Small intestine (tissue), 16 donors: ENCODE measurements at places on chromosomes 6 and 20. TPM values are rescaled to one million over a fixed set of nuclear protein-coding genes. Genes with fewer than 3 reads are reported as not detected.

DNA sequence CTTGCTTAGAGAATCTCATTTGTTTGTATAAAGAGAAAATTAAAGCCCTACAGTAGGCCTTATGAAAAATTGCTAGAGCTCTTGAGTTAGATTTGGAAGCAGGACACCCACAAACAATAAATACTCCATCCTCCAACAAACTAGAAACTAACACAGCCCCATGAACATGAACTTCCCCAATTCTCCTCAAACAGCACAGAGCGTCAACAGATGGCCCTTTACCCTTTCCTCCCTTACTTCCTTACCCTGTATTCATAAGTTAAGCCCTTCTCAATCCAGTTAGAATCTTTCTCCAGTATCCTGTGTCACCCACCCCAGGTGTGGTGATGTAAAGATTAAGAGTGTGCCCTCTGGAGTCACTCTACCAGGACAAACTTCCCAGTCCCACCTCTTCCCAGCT is 113.7 kb downstream of the UNC5CL start:
- H3K4me1 ChIP-seq, result no peaks in the 10 kb centered on the region
- no peak overlapping the region for H3K27ac ChIP-seq
- no peaks in the 10 kb centered on the region for H3K36me3 ChIP-seq
- DNase-seq, result no peak

The SIGLEC1 gene
- 3.5 TPM for polyA plus RNA-seq

The SLC17A4 gene
- polyA plus RNA-seq, result 21.2 TPM

DNA sequence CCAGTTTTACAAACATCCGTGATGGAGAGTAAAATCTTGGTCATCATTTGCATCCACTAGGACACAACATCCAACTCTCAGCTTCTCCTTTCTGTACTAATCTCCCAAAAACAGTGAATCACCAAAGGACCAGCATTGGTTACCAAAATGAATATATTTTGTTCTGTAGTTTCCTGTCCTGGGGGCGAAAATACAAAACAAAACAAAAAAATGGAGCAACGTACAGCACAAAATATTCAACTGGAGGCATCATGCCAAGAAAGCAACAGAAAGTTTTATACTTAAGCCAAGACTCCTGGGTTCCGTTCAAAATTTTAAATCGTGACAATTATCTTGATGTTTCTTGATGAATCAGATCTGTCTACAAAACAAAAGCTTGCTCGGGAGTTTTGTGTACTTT is 126.6 kb upstream of the CCDC28A start:
- no peaks in the 10 kb centered on the region for H3K36me3 ChIP-seq
- no peaks in the 10 kb centered on the region for H3K4me1 ChIP-seq
- no peak overlapping the region for H3K4me3 ChIP-seq

DNA sequence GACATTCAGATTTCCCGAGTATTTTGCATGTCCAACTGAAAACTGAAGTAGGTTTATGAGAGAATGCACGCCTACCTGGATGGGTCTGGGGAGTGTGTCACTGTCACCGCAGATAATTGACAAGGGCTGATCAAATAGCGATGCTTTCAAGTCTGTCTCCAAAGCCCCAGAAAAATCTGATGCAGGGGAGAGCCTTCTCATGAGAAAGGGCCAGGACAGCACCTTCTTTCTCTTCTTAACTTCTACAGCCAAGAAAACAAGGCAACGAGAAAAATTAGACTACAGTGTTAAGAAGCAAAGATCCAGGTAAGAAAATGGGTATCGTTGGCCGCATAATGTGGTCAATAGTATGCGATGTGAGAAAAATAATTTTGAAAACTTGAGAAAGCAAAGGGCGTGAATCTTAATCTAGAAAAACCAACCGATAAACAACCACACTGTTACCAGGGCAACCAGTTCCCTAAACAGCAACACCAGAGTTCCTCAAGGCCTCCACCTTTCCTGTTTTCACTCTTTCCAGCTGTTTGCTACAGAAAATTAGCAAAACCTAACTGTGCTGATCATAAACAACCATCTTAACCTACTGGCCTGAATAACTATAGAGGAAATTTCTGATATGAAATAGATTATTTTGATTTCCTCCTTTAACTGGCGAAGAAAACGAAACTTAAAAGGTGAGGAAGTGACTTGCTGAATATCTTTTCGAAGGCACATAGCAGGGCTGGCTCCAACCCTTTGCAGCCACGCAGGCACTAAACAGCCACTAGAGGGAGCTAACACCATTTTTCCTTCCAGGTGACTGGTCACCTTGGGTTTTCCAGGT is 2.6 kb downstream of the TAGAP start:
- no peak overlapping the region for H3K27ac ChIP-seq
- no peak overlapping the region for H3K4me3 ChIP-seq
- no peaks in the 10 kb centered on the region for H3K36me3 ChIP-seq
- no peaks in the 10 kb centered on the region for H3K4me1 ChIP-seq

DNA sequence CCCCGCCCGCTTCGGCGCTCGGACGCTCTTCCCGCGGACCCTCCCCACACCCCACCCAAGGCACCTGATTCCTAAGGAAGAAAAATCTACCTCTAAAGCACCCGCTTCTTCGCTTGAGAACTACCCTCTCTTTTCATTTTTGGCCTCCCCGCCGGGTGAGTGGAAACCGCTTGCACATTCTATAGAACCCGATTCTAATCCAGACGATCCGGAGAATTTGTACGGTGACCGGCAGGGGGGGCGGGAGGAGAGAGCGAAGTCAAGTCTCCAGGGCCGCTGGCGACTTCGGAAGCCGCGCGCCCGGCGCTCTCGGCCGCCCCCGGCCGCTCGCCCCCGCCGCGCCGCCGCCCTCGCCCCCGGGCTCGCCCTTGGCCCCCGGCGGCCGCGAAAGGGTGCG is at the start of gene RBM24:
TSS of gene RBM24 (plus strand) at position 262 of the 397 bp plus-strand sequence. CDS start 221 bp downstream, outside the sequence.
- DNase-seq, result peak; percentile 55
- peaks cover 46% of the 10 kb centered on the region for H3K27me3 ChIP-seq
- no peaks in the 10 kb centered on the region for H3K36me3 ChIP-seq

- H3K36me3 ChIP-seq, result no peaks in the 10 kb centered on the region
- H3K27ac ChIP-seq, result no peak overlapping the region
- no peaks in the 10 kb centered on the region for H3K4me1 ChIP-seq
Measured at GRCh38 chr20:8175741-8176675, 43.9 kb downstream of the PLCB1 start.

GRCh38 chr6:130765181-130765727 is 62.0 kb upstream of the SMLR1 start:
- no peak overlapping the region for H3K27ac ChIP-seq
- no peaks in the 10 kb centered on the region for H3K27me3 ChIP-seq
- no peak for DNase-seq
- no peak overlapping the region for H3K4me3 ChIP-seq
- no peaks in the 10 kb centered on the region for H3K36me3 ChIP-seq

DNA sequence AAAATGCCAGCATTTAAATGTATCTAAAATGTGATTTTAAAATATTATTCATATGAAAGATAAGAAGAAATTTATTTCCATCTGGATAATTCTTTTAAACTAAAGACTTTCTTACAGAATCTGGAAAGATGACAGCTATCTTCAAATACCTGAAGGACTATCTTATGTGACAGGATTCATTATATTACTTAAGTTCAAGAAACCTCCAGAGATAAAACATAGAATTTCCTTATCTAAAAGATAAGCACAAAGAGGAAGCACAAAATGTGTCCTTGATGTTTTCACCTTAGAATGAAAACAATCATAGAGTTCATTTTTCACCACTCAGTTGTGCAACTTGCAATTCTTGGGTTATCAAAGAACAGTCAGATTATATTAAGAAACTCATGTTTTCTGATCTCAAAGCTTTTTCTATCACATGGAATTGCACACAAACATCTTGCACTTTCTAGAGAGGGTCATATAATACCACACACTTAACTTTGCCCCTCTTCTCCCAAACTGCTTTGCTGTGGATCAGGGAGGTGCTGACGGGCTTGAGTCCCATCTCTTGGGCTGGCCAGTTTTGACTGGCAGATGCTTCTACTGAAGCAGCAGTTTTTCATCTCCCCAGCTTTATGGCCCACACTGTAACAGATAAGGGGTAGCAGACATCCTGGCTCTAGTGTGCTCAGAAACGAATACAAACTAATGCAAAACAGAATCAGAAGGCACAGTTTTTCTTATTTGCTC is 467.4 kb downstream of the CDC5L start:
- no peak for DNase-seq
- H3K36me3 ChIP-seq, result no peaks in the 10 kb centered on the region
- H3K4me1 ChIP-seq, result no peaks in the 10 kb centered on the region
- no peaks in the 10 kb centered on the region for H3K27me3 ChIP-seq

DNA sequence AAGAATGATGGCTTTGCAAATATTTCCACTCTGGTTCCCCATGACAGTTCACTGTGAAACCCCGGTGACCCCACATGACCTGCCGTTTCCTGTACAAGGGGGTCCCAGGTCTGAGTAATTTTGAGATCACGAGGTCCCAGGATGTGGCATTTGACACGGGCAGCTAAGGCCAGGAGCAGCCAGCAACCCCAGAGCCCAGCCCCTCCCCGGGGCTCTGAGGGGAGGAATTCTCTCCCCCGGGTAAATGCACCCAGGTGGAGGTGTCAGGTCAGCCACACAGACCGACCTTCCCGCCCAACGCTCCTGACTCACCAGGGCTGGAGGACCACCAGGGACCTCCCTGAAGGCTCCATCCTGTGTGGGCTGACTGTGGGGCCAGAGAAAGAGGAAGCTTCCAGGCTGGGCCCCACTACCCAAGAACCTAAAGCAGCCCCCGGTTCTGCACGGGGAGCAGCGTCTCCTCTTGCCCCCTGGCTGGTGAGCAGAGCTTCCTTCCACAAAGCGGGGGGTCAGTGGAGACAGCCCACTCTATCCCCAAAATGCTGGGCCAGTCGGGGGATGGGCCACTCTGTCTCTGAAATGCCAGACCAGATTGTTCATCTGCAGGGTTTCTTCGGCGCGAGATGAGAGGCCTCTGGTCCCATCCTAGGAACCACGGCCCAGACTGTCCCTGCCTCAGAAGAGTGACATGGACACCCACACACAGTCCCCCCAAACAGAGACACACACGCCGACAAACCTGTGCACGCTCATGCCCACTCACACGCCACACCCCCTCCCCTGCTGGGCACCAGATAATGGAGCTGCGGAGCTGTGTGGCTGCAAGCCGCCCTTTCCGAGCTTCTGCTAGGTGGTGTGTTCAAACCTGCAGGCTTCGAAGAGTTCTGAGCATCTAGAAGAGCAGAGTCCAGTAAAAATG is 23.4 kb upstream of the SLCO4A1 start:
- no peak overlapping the region for H3K27ac ChIP-seq
- H3K4me1 ChIP-seq, result peaks cover 9% of the 10 kb centered on the region
- DNase-seq, result no peak
- H3K4me3 ChIP-seq, result no peak overlapping the region
- no peaks in the 10 kb centered on the region for H3K36me3 ChIP-seq

The FOXA2 gene
- 6.5 TPM for polyA plus RNA-seq

The PAX1 gene
- 0.03 TPM for polyA plus RNA-seq

- H3K4me3 ChIP-seq, result no peak overlapping the region
- H3K27me3 ChIP-seq, result no peaks in the 10 kb centered on the region
- H3K36me3 ChIP-seq, result no peaks in the 10 kb centered on the region
Measured at GRCh38 chr6:53639520-53639919, 26.0 kb downstream of the KLHL31 start.

DNA sequence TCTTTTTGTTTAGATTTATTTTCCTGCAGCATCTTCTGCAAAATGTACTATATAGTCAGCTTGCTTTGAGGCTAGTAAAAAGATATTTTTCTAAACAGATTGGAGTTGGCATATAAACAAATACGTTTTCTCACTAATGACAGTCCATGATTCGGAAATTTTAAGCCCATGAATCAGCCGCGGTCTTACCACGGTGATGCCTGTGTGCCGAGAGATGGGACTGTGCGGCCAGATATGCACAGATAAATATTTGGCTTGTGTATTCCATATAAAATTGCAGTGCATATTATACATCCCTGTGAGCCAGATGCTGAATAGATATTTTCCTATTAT is 3.2 kb downstream of the FOXC1 start:
- H3K4me1 ChIP-seq, result peaks cover 7% of the 10 kb centered on the region
- no peaks in the 10 kb centered on the region for H3K36me3 ChIP-seq
- no peak for DNase-seq
- peaks cover 24% of the 10 kb centered on the region for H3K27me3 ChIP-seq
- no peak overlapping the region for H3K4me3 ChIP-seq

GRCh38 chr6:132400555-132400882 is 756 bp downstream of the MOXD1 start:
- peaks cover 9% of the 10 kb centered on the region for H3K27me3 ChIP-seq
- no peaks in the 10 kb centered on the region for H3K4me1 ChIP-seq
- H3K36me3 ChIP-seq, result no peaks in the 10 kb centered on the region
- DNase-seq, result no peak
- H3K4me3 ChIP-seq, result peak overlapping the region; percentile 60

GRCh38 chr6:1949538-1949937 is 295.9 kb downstream of the GMDS start:
- H3K27me3 ChIP-seq, result no peaks in the 10 kb centered on the region
- H3K27ac ChIP-seq, result no peak overlapping the region
- H3K4me1 ChIP-seq, result no peaks in the 10 kb centered on the region
- H3K36me3 ChIP-seq, result peaks cover 12% of the 10 kb centered on the region
- H3K4me3 ChIP-seq, result no peak overlapping the region

DNA sequence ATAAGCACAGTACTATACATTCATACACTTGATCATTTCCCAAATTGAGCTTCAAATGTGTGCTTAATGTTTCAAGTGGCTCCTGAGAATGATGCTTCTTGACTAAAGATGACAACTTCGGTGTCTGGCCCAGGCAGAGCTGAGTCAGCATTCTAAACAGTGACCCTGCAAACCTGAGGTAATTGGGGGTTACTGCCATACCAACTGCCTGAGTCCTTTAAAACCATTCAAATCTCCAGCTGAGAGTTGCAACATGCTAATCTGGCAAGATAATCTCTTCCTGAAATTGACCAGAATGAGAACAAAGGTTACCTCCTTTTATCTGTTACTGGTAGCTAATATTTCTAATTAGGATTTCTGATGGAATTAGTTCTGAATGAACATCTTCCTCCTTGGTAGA is 8.2 kb downstream of the BACH2 start:
- DNase-seq, result no peak
- H3K36me3 ChIP-seq, result no peaks in the 10 kb centered on the region

DNA sequence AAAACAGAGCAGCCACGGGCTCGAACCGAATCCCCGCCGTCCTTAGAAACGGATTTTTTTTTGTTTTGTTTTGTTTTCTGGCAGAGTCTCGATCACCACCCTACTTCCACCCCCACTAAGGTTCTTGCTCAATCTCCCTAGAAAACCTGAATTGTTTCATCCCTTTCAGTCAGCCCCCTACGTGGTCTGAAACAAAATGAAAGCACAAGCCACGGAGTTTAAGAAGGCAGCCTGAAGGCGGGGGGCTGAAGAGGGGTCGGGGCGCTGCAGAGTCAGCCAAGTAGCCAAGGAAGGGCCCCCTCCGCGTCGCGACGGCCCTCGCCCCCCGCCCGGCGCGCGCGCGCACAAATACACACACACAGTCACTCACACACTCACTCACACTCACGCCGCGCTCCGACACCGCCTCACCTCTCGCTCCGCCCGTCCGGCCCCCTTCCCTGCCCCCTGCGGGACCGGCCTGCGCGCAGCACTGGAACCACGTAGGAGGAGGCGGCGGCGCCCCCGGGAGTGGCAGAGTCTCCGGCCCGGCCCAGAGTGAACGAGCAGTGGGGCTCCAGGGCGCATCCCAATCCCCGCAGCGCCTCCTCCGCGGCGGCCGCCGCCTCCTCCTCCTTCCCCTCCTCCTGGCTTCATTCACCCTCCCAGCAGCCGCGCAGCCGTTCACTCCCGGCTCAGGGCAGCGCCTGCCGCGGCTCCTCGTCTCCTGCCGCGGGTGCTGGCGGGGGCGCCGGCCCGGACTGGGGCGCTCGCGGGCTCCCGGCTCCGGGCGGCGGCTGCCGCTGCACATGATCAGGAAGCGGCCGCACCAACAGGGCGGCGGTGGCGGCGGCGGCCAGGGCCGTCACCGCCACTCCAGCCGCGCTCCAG is 1.4 kb downstream of the ATXN1 start:
- H3K36me3 ChIP-seq, result no peaks in the 10 kb centered on the region
- peak overlapping the region; percentile 97 for H3K4me3 ChIP-seq
- H3K27ac ChIP-seq, result peak overlapping the region; percentile 97
- no peaks in the 10 kb centered on the region for H3K4me1 ChIP-seq
- H3K27me3 ChIP-seq, result no peaks in the 10 kb centered on the region
